ENCODE measurements at places on chromosomes 16 and 17.

- DNase-seq, result no peak
Observed at GRCh38 chr16:77660311-77660710, 62.0 kb upstream of the NUDT7 start.

DNA sequence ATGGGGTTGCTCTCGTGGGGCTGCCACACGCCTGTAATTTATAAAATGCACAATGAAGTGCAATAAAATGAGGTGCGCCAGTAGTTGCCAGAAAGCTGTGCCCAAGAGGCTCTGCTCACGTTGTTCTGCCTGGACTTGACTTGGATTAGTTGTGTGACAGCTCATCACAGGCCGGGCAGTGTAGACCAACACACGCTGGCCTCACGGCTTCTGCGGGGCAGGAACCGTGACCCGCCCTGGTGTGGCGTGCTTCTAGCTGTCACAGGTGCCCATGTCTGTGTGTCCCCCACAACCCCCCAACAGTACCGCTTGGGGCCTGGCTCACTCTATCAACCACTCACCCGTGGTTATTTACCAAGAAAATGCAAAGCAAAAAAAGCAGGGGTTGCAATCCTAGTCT lies 112.2 kb upstream of the ZNF750 start:
- no peak for DNase-seq

- peak; percentile 72 for DNase-seq
Observed at GRCh38 chr17:70137451-70138230, 31.7 kb upstream of the KCNJ2 start.

- DNase-seq, result peak; percentile 14
Observed at GRCh38 chr17:37488607-37489196, 989 bp upstream of the DUSP14 start.

All from hematopoietic multipotent progenitor cell (in vitro differentiated cells).